ENCODE measurements at places on chromosomes 5 and 9.

DNA sequence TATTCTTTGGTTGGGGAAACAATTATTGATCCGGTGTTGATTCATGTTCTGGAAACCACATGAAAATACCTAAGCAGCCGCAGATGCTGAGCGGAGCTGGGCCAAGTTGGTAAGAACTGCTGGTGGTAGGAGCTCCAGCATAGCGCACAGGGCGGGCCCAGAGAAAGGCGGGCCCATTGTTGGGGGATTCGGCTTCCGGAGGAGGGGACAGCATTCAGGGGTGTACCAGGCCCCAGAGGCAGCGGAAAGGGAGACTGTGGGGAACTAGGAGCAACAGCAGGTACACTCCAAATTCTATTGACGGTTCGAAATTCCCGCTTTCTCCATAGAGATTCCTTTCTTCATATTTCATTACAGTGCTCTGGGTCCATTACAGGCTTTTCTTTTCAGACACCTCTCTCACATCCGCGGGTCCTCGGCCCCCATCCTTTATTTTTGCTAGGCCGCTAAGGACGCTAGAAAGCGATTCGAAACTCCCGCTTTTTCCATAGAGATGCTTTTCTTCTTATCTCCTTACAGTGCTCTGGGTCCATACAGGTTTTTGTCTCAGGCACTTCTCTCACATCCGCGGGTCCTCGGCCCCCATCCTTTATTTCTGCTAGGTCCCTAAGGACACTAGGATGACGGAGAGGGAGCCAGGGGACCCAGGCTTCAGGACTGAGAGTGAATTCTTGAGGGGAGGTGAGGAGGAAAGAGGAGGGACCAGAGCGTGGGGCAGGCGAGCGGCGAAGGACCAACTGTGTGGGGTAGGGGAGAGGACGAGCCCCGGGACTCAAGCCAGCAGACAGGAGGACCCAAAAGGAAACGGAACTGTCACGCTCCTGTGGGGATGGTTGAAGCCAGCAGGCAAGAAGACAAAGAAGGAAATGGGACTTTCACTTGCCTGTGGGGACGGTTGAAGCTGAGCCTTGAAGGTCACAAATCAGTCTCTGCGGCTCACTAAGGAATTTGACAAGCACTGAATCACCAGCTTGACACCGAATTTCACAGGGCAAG, at the start of gene CCDC152:
Gene CCDC152, plus strand, starts transcription at position 213 of the 996 bp plus-strand sequence. CDS start 2,304 bp downstream, outside the sequence.
- DNase-seq = no peak

DNA sequence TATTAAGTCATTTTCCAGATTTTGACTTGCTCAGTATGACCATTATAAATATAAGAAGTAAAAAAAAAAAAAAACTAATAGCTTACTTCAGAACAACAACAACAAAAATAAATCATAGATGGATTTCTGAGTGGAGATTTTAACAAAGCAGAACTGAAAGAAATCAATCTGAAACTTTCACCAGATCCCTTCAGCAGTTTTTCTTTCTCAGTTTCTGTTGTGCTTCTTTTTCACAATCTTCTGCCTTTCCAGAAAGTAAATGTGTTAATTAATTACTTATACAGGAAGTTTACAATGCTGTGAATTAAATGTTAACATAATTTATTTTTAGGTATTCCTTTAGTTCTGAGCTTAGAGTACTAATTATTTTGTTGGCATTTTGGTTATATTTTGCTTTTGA, 73.5 kb downstream of the CHSY3 start:
- DNase-seq = no peak

DNA sequence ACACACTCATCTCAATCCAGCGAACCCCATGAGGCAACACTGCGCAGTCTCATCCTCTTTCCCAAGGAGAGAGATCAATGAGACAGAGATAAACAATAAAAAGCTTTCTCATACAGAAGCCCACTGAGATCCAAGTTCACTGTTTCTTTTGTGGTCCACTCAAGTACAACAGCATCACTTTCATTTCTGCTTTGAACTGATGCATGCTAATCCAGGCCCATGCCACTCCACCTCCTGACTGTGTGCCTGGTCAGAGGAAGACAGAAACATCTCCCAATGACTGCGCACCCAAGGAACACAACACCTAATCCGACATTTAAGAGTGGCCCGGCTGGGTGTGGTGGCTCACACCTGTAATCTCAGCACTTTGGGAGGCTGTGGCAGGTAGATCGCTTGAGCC, 104.0 kb downstream of the SERINC5 start:
- no peak for DNase-seq

DNA sequence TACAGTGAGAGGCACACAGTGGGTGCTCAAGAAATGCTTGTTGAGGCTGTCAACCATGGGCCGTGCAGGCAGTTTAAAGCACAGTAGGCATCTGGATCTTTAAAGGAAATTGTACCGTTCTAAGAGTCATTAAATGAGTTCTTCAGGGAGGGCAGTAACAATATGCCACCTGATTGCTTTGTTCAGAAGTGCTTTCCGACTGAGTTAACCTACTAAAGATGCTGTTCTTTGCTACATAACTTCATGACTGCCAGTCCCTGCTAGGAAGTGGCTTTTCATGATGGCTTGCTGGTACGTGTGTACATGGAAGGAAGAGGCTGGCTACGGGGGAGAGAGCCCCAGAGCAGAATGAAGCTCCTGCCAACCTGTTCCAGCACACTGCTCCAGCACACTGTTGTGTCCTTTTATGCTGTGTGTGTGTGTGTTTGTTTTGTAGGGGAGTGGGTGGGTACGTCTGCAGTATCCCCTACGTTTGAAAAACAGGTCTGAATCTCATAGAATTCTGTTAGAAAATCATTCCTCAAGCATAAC, 41.9 kb upstream of the PPP2R2B start:
- DNase-seq = no peak

GRCh38 chr5:132369474-132370180, at the start of gene SLC22A5:
Gene SLC22A5 (plus strand): TSS chr5:132369710. CDS start chr5:132369973, 263 bp downstream.
- DNase-seq = no peak

DNA sequence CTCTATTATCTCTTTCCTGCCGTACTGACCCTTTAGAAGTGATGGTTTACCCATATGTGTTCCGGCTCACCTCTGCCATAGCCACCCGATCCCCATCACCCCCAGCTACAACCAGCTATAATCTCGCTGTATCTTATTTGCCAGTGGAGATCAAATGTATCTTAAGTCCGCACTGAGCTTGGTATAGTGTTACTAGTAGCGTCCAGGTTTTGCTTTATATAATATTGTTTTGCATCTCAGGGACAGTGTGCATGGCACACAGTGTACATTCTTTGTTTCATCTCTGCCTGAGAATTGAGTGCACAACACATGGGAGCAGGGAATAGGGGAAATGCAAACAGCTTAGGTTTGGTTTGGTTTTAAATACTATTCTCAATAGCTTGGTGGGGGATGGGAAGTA, 135.8 kb upstream of the SNX2 start:
- DNase-seq = no peak

GRCh38 chr9:124309667-124310084, 51.9 kb downstream of the NEK6 start:
- no peak for DNase-seq

DNA sequence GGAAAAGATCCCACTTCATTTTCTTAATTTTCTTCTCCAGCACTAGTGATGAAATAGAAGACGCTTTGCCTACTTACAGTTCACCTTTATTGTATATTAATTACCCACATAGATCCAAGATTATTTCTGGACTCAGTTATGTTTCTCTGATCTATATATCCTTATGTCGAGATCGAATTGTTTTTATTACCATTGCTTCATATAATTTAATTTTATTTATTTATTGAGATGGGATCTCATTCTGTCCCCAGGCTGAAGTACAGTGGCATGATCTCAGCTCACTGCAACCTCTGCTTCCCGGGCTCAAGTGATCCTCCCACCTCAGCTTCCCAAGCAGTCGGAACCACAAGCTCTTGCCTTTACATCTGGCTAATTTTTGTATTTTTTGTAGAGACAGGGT, 121.3 kb downstream of the UGCG start:
- no peak for DNase-seq

- no peak for DNase-seq
Measured at GRCh38 chr9:17625644-17626388, 47.0 kb downstream of the SH3GL2 start.

GRCh38 chr5:89083791-89084190, 200.8 kb upstream of the MEF2C start:
- no peak for DNase-seq

All from amygdala (tissue), 56 donors.